ENCODE measurements at places on chromosomes 11 and 22.

DNA sequence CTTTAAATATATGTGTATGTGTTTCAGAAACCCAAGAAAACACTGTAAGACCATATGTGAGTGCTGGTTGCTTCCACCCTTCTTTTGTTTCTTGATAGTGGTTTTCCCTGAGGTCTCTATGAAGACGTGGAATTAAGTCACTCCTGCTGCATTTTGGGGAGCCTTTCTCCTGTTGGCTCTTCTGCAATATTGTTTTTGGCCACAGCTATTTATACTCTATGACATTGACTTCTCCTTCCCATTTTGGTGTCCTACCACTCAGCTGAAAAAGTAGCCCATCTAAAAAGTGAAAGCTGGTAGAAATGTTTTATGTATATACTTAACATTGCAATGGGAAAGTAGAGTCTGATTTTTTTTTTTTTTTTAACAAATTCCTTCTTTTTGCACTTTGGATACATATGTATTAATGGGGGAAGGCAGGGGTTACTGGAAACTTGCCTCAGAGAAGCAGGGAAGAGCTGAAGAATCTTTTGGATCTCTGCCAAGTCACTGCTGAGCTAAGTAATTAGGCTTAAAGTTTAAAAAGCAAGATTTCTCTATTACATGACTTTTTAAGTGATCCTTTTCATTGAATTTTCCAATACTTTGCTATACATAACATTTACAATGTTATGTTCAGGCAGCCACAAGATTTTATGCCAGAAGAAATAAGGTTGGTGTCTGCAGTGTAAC, 1.8 kb downstream of the TTC17 start:
- DNase-seq = no peak

- no peak for DNase-seq
These were observed 532.7 kb downstream of the NTM start for GRCh38 chr11:131903074-131903473.

- no peak for DNase-seq
These were observed 184.9 kb upstream of the SESN3 start for GRCh38 chr11:95415837-95416304.

GRCh38 chr22:26777156-26777801, 119.9 kb downstream of the MIAT start:
- no peak for DNase-seq

GRCh38 chr22:38397189-38398085, 57.6 kb downstream of the KCNJ4 start:
- DNase-seq = no peak

DNA sequence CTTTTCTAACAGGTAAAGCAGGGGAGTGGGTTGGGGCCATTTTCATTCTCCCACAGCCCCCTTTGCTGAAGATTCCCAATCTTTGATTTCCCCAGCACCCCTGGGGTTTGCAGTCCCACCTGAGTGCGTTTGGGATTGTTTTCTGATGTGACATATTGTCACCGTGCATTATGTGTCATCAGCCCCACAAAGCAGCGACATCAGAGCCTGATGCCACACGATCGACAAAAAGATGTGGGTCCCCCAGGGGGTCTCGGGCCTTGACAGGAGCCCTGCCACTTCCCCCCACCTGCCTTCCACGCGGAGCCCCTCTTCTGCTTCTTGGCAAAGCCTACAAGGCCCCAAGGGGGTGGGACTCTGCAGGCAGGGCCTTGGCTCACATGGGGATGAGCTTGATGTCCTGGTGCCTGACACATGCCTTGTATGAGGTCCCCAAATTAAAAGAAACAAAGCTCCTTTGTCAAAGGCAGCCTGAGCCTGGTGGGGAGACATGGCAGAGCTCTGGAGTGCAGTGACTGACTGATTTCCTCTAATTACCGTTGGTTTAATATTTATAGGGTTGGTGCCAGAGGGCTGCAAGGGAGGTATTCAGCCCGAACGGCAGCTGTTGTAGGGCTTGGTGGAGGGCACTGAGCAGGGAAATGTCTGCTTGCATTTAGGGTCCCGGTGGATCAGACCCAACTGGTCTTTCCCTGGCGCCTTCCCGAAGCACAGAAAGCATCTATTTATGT, 149.2 kb downstream of the MIAT start:
- DNase-seq = no peak

GRCh38 chr22:17742527-17742902, 31.8 kb downstream of the BID start:
- peak; percentile 40 for DNase-seq

DNA sequence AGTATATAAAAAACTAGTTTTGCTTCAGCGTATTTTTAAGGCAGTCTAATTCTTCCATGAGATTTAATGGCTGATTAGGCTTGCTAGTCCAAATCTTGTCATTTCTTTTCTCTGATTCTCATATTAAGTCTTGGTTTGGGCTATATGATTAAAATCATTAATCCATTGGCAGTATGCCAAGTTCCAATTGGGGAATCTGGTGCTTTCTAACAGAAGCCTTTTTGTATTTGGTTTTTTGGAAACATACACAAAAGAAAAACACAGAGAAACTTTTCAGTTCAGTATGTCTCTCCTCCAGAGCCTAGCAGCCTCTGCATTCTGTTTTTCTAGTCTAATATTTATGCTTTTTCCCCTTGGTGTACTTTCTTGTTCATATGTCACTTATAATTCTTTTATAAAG, 37.9 kb downstream of the SWAP70 start:
- DNase-seq = no peak

- no peak for DNase-seq
These were observed 1154.2 kb upstream of the TENM4 start for GRCh38 chr11:80595011-80595410.

DNA sequence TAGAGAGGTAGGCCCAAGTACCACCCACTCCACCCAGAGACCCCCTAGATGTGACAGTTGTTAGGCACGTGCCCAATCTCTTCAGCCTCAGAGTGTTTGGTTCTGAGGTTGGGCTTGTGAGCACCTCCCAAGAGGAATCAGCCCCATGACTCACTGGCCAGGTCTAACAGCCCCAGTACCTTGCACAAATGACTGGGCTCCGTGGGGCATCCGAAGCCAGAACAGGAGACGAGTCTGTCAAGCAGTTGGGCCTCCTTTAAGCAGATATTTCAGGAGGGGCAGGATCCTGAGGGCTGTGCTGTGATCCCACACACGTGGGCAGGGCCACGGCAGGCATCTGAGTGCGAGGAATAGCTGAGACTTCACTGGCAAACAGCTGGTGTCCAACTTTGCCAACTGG, 29.1 kb upstream of the FGF19 start:
- no peak for DNase-seq

- DNase-seq = no peak
These were observed 15.9 kb downstream of the PGA5 start for GRCh38 chr11:61256710-61257482.

DNA sequence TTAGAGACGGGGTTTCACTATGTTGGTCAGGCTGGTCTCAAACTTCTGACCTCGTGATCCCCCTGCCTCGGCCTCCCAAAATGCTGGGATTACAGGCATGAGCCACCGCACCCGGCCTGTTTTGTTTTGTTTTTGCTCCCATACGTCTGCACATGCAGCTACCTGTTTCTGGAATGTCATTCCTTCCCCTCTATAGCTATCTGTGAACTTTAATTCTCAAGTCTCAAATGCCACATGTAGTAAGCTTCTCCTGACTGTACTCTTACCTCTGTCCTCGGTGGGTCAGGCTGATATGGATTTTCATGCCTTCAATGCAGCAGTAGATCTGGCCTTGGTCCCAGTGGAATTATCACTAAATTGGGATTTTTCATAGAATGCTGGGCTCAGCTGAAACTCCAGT, 12.4 kb upstream of the SWAP70 start:
- DNase-seq = no peak

GRCh38 chr11:57460022-57460757, at the start of gene RTN4RL2:
RTN4RL2 (plus strand) TSS chr11:57460528; CDS start chr11:57460866, 338 bp downstream.
- no peak for DNase-seq

- DNase-seq = no peak
These were observed 6.4 kb upstream of the TP53I11 start for GRCh38 chr11:44957040-44957515.

DNA sequence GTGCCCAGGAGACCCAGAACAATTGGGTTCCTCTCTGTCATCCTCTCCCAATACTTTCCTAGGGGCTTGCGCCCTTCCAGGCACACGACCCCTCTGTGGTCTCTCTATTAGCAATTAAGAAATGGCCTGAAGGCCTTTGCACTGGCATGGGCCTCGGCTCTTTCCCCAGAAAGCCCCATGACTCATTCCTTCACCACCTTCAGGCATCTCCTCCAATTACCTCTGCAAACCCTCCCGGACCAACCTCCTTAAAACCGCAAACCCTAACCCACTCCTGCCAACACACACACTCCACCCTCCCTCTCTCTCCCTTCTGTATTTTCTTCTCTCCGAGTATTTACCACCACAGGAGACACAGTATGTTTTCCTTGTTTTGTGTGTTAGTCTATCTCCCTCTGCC, 36.7 kb downstream of the LARGE1 start:
- no peak for DNase-seq

- no peak for DNase-seq
These were observed 22.1 kb upstream of the PSMA1 start for GRCh38 chr11:14542324-14542723.

GRCh38 chr22:23196165-23196564, 15.9 kb downstream of the BCR start:
- DNase-seq = no peak

- DNase-seq = no peak
These were observed 2.9 kb downstream of the PIDD1 start for GRCh38 chr11:802018-802617.

- no peak for DNase-seq
These were observed 17.1 kb downstream of the SC5D start for GRCh38 chr11:121309688-121310087.

GRCh38 chr11:71151561-71151960, 100.8 kb downstream of the SHANK2 start:
- DNase-seq = no peak

DNA sequence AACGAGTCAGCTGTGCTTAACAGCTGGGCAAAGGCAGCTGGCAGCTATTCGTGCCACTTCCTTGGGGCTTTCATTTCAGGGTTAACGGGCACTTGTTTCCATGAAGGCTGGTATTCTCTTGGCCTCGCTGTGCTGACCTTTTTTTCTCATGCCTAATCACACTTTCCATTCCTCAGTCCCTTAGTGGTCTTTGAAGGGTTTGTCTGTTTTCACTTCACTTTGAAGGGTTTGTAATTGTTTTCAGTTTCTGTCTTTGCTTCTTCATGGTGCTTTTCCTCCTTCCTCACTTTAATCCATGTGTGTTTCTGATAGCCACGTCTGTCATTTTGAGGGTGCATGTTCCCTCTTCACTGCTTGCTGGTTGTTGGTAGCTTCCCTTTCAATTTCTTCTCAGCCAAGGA, 24.6 kb downstream of the PPIL2 start:
- no peak for DNase-seq

DNA sequence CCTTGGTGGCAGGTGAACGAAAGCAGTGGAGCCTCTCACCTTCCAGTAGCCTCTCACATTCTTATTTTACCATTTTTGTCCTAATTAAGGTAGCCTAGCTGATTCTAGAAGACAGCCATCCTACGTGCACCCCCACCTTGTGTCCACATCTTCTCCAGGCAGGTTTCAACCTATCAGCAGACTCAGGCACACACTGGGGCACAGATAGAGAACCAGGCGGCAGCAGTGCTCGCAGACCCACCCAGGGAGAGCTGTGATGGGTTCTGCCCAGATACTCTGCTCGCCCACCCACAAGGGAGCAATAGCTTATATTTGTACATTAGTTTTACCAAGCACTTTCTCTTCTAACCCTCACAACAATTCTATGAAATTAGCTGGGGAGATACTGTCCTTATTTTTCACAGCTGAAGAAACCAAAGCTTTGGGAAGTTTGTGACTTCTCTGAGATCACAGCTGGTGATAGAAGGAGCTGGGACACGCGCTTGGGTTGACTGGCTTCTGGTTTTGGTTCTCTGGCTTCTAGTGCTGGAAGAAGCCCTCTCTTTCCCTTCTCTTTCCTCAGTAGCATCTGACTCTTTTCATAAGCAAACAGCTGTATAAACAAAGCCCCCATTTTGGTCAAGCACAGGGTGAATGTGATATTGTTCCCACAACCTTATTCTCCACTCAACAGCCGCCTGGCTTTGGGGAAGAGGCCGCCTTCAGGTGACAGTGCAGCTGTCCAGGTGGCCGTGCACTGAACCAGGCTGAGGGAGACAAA, 36.9 kb downstream of the PPP2R1B start:
- no peak for DNase-seq

- no peak for DNase-seq
These were observed 76.0 kb upstream of the GRK3 start for GRCh38 chr22:25488244-25489020.

DNA sequence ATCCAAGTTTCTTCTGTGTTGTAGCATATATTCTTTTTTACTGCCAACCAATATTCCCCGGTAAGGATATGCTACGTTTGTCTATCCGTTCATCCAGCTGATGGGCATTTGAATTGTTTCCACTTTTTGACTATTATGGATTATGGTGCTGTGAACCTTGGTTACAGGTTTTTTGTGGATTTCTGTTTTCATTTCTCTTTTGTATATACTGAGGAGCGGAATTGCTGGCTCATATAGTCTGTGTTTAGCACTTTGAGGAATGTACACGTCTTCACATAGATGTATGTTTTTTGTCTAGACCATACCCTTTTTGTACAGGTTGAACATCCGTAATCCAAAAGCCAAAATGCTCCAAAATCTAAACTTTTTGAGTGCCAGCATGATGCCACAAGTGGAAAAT, 23.6 kb downstream of the RCOR2 start:
- no peak for DNase-seq

DNA sequence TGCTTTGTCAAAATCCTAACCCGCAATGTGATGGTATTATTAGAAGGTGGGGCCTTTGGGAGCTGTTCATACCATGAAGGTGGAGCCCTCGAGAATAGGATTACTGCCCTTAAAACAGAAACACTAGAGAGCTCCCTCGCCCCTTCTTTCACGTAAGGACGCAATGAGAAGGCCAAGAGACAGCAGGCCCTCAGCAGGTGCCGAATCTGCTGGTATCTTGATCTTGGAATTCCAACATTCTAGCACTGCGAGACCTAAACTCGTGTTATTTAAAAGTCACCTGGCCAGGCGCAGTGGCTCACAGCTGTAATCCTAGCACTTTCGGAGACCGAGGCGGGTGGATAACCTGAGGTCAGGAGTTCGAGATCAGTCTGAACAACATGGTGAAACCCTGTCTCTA, 33.1 kb downstream of the LARGE1 start:
- DNase-seq = no peak

All from activated T-helper 1 cell treated with Interleukin-2 at 50 U/mL for 16 hours (primary cell).